Activated CD8-positive, alpha-beta memory T cell treated with anti-CD3 and anti-CD28 coated beads, Interleukin-2, amount 50 U/mL, for 4 hours (primary cell): ENCODE measurements at places on chromosomes 16 and 17.
A peak's percentile ranks its signal among the peaks of the same experiment; 100 is the strongest.

- DNase-seq, result no peak
Measured at GRCh38 chr17:39026980-39027451, 59.8 kb upstream of the FBXO47 start.

- DNase-seq, result no peak
Measured at GRCh38 chr17:859824-860195, 77.7 kb downstream of the MRM3 start.

GRCh38 chr16:9757687-9758086 lies 424.5 kb downstream of the GRIN2A start:
- no peak for DNase-seq

DNA sequence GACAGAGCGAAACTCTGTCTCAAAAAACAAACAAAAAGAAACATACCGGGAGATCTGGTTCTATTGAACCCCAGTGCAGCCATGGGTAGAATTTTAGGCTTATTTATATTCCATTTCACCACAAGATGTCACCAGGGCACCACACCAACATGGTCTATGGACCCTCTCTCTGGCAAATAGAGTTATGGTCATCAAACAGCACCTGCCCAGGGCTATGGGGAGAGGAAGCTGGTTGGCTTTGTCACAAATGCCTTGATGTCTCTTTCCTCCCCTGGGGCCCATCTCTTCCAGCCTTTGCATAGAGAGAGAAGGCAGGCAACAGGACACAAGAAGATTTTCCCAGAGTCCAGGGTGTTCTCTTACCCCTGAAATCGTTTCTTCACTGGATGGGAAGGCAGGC lies 128.4 kb downstream of the WWOX start:
- DNase-seq, result no peak

- DNase-seq, result no peak
Measured at GRCh38 chr17:79529661-79530081, 81.2 kb downstream of the RBFOX3 start.

DNA sequence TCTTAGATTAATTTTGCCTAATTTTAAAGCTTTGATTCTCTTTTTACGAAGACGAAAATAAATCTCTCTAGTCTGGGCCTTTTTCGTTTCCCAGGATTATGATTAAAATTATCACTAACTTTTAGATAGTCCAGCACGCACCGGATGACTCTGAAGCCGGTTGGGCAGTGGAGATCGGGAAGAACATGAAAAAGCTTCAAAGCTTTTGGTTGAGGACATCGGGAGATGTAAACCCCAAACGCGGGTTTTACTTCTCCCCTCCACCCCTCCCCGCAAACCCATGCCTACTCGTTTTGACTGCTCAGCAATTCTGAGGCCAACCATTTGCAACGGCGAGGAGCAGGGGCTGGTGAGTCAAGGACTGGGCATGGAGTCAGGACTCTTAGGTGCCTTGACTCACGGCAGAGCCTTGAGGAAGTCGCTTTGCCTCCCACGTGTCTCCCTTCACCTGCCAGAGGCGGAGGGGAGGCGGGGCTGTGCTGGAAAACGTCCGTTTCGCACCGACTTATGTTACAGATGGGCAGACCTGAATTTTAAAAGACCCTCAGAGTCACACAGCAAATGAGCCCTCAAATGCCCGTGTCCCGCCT lies 989 bp upstream of the DUSP14 start:
- peak; percentile 69 for DNase-seq

- no peak for DNase-seq
Measured at GRCh38 chr17:79631640-79632431, 21.0 kb upstream of the RBFOX3 start.

GRCh38 chr16:85670840-85671239 lies 17.9 kb downstream of the GINS2 start:
- no peak for DNase-seq

GRCh38 chr16:26334218-26335111 lies 642.7 kb downstream of the HS3ST4 start:
- no peak for DNase-seq

- DNase-seq, result no peak
Measured at GRCh38 chr17:57584050-57584551, 161.0 kb downstream of the CCDC182 start.

GRCh38 chr16:1428511-1428910 lies 2.4 kb upstream of the PERCC1 start:
- peak; percentile 46 for DNase-seq
